KBM-7 (cell line): ENCODE measurements at places on chromosomes 2 and 18.
A peak's percentile ranks its signal among the peaks of the same experiment; 100 is the strongest.

DNA sequence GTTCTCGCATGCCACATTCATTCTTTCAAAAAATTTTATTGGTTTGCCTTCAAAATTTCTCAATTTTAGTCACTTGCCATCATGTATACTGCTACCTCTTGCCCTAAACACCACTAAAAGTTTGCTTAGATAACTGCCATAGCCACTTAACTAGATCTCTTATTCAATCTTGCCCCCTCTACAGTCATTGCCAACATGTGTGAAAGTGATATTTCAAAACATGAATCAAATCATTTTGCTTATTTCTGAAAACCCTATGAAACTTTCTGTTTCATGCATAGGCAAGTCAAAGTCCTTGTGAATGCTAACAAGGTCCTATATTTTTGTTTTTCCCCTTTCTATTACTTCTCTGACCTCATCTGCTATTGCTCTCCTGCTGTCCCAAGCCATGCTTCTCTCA lies 397.1 kb downstream of the KCNJ3 start:
- DNase-seq = no peak

DNA sequence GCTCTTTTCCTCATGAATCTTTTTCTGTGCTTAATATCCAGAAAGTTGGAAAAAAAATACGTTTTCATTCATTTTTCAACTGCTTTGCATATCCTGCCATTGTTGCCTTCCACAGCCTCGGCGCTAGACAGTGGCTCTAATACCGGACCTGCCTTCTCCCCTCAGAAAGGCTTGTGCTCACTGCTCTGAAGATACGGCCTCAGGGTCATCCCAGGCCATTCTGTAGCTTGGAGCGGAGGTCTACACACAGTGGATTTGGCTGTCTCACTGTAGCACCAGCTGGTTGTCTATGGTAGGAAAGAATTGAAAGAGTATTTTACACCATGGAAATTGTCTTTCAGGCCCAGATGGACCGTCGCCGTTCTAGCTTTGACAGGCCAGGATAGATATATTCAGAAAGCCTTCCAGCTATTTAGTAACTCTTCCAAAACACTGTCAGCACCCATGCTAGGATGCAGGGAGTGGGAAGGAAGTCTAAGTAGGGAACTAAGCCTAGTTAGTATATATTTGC lies 242.0 kb downstream of the TMEM182 start:
- DNase-seq = no peak

DNA sequence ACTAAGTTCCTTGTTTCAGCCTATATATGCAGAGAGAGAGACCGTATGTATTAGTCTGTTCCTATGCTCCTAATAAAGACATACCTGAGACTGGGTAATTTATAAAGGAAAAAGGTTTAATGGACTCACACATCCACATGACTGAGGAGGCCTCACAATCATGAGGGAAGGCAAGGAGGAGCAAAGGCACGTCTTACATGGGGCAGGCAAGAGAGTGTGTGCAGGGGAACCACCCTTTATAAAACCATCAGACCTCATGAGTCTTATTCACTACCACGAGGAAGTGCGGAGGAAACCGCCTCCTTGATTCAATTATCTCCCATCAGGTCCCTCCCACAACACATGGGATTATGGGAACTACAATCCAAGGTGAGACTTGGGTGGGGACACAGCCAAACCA lies 73.8 kb downstream of the TMEM18 start:
- DNase-seq = no peak

- no peak for DNase-seq
These were observed 217.8 kb downstream of the TMEM247 start for GRCh38 chr2:46696966-46697829.

GRCh38 chr18:69949538-69949936 lies 1.9 kb upstream of the CD226 start:
- DNase-seq = no peak

GRCh38 chr18:9000733-9001132 lies 101.8 kb upstream of the NDUFV2 start:
- no peak for DNase-seq

GRCh38 chr2:135709992-135710391 lies 31.7 kb upstream of the UBXN4 start:
- peak; percentile 73 for DNase-seq
